ENCODE measurements at places on chromosomes 7 and 10.

GRCh38 chr7:30247541-30248401 lies 36.6 kb upstream of the ZNRF2 start:
- no peak for DNase-seq

- no peak for DNase-seq
These were observed 73.9 kb upstream of the LEP start for GRCh38 chr7:128167042-128167701.

DNA sequence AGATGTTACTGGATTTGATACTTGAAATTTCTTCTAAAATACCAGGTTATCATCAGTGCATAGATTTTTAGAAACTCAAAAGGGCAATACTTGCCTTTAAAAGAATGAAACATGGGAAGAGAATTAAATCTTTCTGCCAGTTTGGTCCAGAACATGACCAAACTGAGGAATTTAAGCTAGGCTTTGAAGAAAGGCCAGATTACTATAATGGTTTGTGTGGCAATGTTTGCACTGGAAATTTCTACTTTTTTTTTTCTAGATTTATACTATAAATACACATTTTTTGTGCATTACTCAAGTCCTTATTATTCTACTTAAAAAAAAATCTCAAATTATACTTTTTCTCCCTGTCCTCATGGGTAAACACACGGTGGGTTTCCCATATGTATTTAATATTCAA lies 9.2 kb downstream of the MKX start:
- DNase-seq, result no peak

GRCh38 chr10:13949844-13950542 lies 363.2 kb downstream of the PRPF18 start:
- DNase-seq, result peak; percentile 75

- DNase-seq, result no peak
These were observed 36.4 kb upstream of the FERD3L start for GRCh38 chr7:19181634-19182033.

- no peak for DNase-seq
These were observed 48.8 kb upstream of the PSAP start for GRCh38 chr10:71899665-71900412.

GRCh38 chr7:26326211-26326610 lies 34.5 kb downstream of the SNX10 start:
- DNase-seq, result no peak

DNA sequence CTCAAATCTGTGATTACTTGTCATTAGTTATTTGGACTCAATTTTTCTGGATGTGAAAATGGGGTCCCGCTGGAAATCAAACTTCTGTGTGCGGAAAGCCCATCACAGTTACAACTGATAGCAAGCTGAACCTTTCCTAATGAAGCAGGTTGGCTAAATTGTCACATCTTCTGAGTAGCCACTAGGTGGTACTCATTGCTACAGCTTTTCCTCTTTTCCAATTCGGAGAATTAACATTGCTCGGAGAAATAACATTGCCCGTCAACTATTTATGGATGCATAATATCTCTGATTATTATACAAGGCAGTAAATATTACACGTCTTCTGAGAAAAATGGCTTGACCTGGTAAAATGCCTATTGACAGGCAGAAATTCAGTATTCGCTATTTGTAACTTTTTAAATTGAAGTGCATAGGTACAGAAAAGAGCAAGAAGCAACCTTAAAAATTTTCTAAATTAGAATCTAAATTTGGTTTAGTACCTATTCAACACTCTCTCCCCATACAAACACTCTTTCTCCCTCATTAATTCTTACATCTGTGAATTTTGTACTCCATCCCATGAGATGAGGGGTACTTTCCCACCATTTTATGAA lies 17.3 kb upstream of the BLOC1S2 start:
- no peak for DNase-seq

DNA sequence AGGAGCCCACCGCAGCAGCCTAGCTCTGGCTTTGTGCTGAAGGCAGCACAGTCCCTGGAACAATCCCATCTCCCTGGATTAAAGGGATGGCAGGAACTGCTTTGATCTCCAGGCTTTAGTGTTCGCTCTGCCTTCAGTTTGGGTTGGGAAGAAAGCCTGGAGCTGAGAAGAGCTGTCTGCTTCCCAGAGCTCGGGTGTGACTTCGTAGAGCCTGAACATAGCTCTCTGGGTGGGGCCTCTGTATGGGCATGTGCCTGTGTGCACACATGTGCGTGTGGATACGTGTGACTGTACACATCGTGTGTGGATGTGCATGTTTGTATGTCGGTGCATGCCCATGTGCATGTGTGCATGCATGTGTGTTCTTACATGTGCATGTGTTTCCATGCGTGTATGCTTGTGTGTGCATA lies 8.7 kb downstream of the ADCY1 start:
- DNase-seq, result no peak

GRCh38 chr7:92268921-92269320 lies 23.1 kb downstream of the ANKIB1 start:
- DNase-seq, result no peak

DNA sequence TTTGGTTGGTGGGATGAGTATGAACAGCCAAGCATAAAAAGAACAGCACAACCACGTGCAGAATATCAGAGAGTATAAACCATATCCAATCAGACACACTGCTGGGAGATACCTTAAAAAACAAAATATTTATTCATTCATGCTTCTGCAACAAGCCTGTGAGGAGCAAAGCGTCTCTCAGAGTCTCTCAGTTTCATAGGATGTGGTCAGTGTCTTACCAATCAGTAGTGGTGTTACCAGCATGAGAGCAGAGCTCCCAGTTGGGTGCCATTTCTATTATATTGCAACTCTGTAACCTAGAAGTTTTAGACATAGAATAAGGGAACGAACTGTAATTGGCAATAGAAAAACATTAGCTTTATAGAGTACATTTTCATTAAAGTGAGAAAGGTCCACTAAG lies 445.9 kb upstream of the LRRN3 start:
- no peak for DNase-seq

- DNase-seq, result no peak
These were observed 103.5 kb downstream of the GPR26 start for GRCh38 chr10:123769647-123770046.

DNA sequence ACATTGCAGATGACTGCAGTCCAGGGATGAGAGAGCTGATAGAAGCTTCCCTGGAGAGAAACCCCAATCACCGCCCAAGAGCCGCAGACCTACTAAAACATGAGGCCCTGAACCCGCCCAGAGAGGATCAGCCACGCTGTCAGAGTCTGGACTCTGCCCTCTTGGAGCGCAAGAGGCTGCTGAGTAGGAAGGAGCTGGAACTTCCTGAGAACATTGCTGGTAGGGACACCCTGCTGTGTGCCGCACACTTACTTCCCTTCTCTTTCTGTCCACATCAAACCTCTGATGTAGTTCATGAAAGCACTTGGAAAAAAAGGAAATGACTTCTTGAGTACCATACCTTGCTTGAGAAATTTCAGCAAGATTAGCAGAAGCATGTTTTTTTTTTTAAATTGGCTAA lies 25.3 kb downstream of the MAP3K8 start:
- no peak for DNase-seq

DNA sequence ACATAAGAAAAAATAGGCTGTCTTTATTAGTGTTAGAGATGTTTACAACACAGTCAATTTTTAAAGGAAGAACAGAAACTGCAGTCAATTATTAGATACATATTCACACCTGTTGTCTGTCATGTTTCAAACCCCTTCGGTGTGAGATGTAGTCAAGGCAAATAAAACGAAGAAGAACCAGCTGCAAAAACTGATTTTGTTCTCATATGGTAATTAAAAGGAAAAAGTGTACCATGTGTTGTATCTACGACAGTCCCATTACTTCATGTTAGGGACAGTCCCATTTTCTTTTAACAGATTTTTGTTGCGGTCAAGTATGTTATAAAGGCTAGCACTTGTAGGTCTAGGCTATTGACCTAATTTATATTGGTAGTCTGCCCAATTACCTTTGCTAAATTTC lies 149.4 kb downstream of the LRRN3 start:
- DNase-seq, result no peak

DNA sequence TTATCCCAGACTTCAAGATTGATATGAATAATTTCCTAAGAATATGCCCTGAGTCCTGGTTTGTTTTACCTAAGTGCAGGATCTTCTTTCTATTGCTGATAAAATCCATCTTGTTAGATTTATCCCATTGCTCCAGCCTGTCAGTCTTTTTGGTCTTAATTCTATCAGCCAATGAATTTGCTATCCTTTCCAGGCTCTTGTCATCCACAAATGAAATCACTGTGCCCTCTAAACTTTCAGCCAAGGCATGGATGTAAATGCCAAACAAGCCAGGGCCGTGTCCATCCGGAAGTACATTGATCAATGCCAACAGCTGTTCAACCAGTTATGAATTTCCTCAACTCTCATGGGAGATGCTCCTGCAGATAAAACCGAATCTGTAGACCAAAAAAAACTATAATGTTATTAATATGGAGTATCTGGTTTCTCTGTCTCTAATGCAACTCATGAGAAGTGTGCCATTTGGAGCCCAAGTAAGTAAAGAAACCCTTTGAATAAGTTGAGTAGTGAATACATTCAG lies 40.0 kb downstream of the NPY start:
- no peak for DNase-seq

DNA sequence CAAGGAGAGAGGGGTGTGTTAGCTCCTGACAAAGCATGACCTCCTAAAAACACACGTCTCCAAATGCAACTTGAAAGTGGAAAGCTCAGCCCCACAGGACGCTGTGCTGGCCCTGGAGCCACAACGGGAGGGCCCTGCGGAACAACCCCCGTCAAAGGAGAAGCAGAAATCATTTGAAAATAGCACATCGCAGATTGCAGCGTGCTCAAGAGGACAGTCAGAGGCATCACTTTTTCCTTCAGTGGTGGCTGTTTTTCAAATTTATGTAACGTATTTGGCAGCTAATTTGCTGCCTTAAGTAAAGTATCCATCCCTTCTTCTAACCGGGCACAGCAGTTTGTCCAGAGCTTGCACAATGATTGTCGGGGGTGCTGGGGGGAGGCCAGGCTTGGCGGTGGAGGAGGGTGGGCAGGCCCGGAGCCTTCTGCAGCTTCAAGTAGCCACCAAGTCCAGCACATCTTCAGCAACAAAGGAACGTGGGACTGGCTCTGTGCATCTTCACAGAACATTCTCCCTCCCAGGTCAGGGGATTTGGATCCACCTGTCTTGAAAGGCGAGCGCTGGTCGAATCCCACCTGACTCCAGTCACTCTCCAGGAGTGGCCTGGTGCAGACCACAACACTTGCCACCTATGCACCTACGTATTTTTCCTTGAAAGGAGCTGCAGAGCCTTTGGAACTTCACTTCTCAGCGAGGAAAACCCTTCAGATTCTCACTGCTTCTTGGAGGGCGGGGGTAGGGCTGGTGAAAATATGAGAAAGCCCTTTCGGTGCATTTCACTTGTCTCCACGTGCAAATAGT lies 346.3 kb downstream of the DNAJB6 start:
- no peak for DNase-seq

GRCh38 chr7:136326045-136326609 lies 349.0 kb upstream of the MTPN start:
- no peak for DNase-seq

- DNase-seq, result no peak
These were observed 14.0 kb upstream of the SEM1 start for GRCh38 chr7:96723622-96724021.

DNA sequence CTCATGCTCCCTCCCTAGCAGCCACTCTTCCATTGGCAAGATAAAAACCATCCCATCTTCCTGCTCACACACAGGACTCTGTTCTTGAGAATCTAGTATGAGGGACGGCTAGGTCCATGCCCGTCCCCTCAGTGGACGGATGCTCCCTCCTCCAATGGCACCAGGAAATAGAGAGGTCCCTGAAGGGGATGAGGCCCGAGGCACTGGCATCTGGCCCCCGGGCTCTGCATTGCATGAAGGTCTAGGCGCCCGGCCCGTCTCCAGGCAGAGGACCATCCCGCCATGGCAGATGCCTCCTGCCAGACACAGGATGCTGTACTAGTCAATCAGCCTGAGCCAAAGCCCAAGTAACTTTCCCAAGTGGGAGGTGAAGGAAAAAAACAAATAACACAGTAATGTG lies 15.0 kb downstream of the PRKAG2 start:
- no peak for DNase-seq

GRCh38 chr7:45677311-45677900 lies 103.2 kb downstream of the ADCY1 start:
- DNase-seq, result no peak

- DNase-seq, result no peak
These were observed 97.6 kb downstream of the CUX1 start for GRCh38 chr7:101915000-101915399.

DNA sequence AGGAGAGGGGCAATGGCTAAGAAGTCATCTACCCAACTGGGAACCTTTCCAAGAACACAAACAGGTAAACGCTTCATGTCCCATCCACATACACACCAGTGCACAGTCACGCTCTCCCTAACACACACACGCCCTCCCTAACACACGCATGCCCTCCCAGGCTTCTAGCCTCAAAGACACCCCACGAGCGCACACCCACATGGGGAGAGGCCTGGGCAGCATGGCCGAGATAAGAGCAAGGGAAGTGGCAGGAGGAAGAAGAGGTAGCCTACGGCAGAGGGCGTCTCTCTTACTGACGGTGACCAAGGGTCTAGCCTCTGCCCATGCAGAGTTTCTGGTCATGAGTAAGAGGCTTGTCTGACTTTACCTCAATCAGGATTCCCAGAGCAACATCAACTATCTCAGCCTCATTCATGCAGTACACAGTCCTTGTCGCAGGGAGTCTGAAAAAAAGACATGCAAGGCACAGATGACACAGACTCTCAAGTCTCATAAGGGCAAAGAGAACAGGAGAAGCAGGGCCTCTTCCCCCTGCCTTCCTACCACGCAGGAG lies 3.1 kb downstream of the CYREN start:
- DNase-seq, result no peak

- no peak for DNase-seq
These were observed 207.8 kb upstream of the IMMP2L start for GRCh38 chr7:111770116-111770515.

DNA sequence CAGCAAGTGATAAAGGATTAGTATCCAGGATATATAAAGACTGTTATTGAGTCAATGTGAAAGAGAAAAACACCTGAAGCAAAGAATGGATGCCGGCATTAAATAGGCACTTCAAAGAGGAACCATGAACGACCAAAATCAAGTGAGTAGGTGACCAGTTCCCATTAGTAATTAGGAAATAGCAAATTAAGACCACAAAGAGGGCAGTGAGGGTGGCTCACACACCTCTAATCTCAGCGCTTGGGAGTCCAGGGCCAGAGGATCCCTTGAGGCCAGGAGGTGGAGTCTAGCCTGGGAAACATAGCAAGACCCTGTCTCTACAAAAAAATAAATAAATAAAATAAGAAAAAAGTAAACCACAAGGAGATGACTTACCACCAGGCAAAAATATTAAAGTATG lies 1.5 kb upstream of the ANTXRL start:
- no peak for DNase-seq

- DNase-seq, result no peak
These were observed 35.1 kb upstream of the DNAJB6 start for GRCh38 chr7:157301610-157302120.

- no peak for DNase-seq
These were observed 39.8 kb downstream of the ATOH7 start for GRCh38 chr10:68192113-68192512.

DNA sequence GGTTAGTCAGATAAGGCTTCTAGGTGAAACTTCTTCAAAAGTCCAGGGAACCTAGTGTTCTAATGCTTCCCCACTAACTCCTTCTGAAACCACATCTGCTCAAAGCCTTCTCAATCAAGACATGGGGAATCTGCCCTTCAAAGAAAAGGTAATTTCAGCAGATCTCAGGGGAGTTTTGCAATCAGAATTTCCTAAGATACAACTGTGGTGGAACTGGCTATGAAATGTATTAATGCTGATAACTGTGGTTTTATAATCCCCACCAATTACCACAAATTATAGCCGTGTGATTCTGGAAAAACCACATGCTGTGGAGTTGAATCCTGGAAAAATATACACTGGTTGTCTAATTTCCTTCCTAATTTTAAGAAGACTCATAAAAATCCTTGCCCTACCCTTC lies 233.8 kb downstream of the SORCS1 start:
- DNase-seq, result no peak
